ENCODE measurements at places on chromosomes 16 and 17.

GRCh38 chr16:80720804-80721371 is 83.5 kb downstream of the CDYL2 start:
- peak; percentile 35 for DNase-seq

GRCh38 chr17:79808763-79809529 is 12.1 kb upstream of the CBX8 start:
- DNase-seq, result peak; percentile 35

DNA sequence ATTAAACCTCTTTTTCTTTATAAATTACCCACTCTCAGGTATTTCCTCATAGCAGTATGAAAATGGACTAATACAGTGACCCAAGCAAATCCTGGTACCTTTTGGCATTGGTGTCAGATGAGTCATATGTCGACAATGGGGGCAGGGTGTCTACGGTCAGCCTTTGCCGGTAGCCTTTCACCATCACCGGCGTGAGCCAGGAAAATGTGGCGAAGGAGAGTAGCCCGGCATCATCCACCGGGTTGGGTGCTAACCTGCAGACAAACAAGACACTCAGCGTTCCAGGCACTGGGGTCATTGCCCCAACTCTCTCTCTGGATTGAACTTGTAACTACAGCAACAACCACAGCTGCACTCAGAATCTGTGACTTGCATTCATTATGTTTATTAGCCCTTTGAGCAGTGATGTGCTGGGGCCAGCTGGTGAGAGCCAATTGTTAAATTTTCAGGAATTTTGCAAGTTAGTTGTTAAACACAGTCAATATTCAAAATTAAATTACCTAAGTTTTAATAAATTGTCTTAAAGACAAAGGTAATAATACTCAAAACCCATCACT is 11.9 kb downstream of the ABCC12 start:
- DNase-seq, result no peak

GRCh38 chr16:46949241-46949892 is 24.1 kb downstream of the DNAJA2 start:
- no peak for DNase-seq

DNA sequence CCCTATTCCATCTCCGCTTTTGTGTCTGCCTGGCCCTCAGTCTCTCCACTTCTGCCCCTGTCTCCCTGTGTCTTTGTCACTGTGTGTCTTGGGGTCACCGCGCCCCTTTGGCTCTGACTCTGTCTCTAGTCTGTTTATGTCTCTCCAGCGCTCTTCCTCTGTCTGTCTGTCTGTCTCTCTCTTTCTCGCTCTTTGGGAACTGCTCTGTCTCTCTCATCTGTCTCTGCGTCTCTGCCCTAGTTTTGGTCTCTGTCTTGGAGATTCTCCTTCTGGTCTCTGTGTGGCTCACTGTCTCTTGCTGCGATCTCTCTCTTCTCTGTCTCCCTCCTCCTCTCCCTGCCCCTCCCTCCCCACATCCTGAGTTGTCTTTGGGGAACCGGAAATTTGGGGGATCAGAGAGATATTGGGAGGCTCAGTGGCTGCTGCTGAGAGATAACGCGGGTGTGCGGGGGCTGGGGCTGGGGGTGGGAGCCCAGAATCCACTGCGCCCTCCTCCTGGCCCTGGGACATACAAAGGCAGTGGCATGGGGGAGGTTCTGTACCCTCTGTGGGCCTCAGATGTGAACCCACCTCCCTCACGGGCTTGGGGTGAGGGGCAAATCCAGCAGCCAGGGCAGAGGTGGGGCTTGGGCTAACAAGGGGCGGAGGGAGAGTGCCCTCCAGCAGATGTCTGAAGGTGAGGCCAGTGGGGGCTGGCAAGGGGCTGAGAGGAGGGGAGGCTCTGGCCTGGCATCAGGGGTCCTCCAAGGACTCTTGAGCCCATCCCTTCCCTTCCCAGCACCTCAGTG is 24.4 kb downstream of the LAT start:
- DNase-seq, result no peak

GRCh38 chr17:2379489-2380225 is 21.2 kb downstream of the MNT start:
- no peak for DNase-seq

DNA sequence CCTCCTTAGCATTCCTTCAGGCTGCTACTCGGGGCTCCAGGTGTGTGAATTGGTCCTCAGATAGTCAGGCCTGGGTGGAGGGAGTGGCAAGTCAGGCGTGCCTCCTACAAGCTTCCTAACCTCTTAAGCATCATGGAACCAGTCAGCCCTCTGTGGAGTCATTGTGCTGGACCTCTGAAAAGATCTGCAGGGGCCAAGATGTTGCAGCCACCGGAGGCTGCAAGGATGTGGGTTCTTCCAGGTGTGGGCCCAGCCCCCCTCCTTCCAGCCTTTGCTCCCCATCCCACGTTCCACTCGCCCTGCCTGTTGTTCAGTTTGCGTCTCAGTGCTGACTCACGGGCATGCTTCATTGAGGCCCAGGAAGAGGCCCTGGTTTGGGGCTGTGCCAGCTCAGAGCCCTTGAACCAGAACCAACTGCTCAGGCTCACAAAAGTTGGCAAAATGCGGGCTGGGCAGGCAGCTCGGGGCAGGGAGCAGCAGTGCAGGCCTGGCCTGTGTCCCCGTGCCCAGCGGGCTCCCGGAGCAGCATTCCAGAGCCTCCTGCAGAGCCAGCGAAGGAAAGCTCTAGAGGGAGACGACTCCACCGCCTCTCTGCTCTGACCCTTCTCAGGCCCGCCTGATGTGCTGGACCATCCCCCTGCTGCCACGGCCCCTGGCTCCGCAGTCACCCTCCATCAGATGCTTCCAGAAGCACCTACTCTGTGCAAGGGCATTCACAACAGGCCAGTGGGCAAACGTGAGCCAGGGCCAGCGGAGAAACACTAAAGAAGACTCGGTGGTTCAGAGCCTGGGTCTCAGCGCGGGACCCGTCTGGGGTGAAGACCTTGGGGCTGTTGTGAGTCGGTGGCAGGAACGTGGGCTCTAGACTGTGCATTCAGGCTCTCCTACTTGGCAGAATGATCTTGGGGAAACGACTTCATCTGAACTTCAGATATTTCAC is 7.5 kb downstream of the LDHD start:
- DNase-seq, result peak; percentile 91

GRCh38 chr16:31471875-31472708 is at the start of gene TGFB1I1:
TSS of gene TGFB1I1 (plus strand) at chr16:31472152. CDS start at chr16:31472189, 37 bp downstream.
- peak; percentile 95 for DNase-seq

GRCh38 chr17:73539166-73539565 is 105.1 kb downstream of the SDK2 start:
- no peak for DNase-seq

DNA sequence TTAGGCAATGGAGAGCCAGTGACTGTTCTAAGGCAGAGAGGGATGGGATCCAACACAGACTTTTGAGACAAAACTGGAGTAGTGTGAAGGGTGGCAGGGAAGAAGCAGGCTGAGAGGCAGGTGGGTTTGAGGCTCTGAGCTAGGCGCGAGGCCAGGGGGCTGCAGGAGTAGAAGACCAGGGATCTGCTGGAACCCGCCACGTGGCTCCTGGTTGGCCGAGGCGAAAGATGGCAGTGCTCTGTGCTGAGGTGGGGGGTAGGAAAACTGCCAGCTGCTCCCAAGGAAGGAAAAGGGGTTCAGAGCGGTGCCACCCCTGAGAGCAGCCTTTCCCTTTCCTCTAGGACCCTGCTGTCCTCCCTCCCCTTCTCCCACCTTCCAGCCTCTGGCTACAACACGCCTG is 5.6 kb downstream of the CD300LG start:
- no peak for DNase-seq

GRCh38 chr16:4814046-4814445 is 11.6 kb upstream of the ROGDI start:
- DNase-seq, result no peak

- peak; percentile 28 for DNase-seq
Measured at GRCh38 chr17:8946476-8946875, 19.0 kb downstream of the PIK3R5 start.

DNA sequence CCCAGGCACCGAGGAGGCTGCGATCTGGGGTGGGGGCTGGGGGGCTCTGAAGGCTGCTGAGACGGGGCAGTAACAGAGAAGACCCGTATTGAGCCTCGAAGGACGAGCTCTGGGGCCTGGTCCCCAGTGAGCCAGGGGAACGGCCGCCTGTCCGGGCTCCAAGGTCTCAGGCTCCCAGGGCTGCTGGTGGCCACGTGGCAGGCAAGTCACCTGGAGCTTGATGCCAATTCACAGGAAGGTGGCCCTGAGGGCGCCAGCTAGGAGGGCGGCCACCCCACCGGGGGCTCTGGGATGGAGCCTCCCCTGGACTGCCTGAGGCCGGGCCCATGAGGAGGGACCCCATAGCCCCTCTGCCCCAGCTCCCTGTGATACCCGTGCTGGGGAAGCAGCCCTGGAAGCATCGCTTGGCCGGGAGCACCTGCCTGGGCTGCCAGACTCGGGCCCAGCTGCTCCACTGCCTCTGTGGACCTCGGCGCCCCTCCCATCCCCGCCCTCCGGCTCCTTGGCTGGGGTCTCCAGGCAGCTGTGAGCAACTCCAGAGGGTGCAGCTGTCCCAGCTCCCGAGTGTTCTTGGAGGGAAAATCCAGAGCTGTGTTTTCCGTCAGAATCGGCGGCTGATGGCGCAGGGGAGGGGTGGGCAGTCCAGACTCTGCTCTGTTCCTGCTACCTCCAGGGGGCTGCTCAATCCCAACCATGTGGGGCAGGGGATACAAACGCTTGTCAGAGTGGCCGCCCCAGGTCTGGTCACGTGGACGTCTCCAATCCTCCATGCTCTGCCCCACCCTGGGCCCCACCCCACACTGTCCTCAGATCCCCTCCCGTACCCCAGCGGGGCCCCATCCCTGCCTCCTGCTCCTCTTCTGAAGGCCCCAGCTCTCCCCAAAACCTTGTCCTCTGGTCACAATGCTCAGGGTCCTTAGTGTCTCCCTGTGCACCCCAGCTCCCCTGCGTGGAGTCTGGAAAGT is 67.2 kb upstream of the GNG13 start:
- no peak for DNase-seq

- DNase-seq, result no peak
Measured at GRCh38 chr16:27945233-27945973, 118.1 kb downstream of the GSG1L start.

GRCh38 chr16:70605283-70605657 is 41.1 kb upstream of the IL34 start:
- no peak for DNase-seq

Measured in EH (cell line).